NCI-H2171 treated with DMSO at 0.1 percent for 48 hours (cell line): ENCODE measurements at places on chromosomes 1 and 21.

- DNase-seq: peak; percentile 97
These were observed 1.7 kb downstream of the LRP8 start for GRCh38 chr1:53326088-53326597.

DNA sequence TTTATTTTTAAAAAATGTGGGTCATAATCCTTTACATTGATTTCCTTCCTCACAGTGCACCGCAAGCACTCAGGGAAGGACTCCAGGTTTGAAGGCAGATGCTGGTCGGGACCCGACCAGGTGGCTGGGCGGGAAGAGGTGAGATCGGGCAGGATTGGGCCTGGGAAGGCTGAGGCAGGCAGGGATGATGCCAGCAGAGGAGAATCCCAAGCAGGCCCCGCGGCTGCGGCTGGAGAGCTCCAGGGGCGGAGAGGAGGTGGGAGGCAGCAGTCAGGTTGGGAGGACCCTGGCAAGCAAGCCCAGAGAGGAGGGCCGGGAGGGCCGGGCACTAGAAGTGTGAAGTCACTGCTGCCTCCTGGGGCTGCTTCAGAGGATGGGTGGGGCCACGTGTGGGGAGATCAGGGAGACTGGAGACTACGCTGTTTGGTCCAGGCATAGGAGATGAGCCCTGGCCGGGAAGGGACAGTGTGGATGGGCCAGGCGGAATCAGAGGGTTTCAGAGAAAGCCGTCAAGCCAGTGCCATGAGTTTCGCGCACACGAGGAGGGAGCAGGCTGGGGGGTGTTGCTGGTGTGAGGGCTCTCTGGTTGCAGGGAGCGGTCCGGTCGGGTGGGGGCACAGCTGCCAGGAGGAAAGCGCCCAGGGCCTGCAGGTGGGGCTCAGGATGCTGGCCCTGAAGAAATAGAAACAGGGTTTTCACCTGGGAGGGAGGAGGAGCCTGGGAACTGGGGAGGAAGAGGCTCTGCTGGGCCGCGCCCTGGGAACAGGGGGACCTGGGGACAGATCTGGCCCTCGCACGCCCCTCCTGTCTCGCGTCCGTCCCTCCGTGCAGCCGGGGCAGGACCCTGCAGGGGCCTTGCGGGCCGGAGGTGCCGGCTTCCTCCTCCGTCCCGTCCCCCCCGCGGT is 888 bp upstream of the COL18A1 start:
- peak; percentile 81 for DNase-seq

DNA sequence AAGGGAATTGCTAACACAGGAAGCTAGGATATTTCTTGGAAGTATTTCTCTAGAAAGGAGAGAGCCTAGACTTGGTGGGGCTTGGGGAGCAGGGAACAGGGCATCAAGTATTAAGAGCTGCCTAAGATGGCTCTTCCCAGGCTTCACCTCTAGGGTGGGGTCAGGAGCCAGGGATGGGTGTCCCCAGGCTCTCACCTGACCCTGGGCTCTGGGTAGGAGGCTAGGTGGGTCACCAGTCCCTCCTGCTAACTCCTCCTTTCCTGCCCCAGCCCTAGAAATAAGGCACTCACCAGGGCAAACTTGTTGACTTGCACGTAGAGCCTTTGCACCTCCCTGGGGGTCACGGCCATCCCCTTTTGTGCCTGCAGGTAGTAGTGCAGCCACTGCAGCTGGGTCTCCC is 15.0 kb downstream of the ETNK2 start:
- DNase-seq: no peak

DNA sequence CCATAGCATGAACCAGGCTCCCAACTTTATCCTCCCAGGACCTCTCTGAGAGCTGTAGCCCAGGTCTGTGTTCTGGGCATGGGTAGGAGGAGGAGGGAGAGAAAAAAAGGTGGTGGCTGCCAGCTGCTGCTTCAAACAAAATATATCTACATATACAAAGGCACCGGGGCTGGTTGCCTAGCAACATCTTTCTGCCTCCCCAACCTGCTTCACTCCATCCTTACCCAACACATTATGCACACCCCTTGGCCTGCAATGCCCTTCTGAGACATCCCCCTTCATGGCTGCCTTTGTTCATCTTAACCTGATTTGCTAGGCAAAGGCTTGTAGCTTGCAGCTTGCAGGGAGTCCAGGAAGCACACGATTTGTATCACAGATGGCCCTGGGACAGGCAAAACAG is 27.2 kb upstream of the ATP1A1 start:
- peak; percentile 89 for DNase-seq

DNA sequence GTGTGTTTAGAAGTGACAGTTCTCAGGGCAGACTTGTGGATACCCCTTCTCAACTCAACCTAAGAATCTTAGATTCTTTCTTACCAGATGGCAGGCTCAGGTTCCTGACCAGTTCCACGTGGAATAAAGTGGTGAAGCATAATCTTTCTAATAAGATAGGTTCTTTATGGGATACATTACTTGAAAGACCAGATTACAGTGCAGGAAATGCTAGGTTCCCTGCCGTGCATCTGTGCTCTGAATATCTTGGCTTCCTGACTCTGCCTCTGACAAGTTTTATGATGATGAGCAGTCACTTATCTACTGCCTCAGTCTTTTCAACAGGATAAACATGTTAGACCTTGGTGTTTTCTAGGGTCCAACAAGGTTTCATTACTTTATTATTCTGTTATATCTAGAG is 207.9 kb upstream of the CACYBP start:
- no peak for DNase-seq

- DNase-seq: no peak
These were observed 305.5 kb downstream of the NFIA start for GRCh38 chr1:61387829-61388228.

GRCh38 chr1:49694251-49694827 is 329.4 kb downstream of the AGBL4 start:
- DNase-seq: no peak

DNA sequence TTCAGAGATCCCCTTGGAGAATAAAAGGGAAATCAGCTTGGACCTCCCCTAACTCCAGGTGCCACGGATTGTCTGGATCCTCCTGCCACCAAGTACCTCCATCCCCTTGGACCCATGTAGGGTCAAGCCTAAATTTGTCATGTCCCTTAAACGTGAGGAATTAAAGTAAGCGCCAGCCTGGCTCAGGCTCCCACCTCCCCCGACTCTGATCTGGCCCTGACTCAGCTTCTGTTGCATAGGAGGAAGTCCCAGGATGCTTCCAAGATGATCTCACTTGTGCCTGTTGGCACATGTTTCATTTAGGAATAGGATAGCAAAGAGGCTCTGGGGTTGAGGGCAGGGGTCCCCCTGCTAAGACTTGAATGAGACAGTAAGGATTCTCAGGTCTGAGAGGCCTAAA is 231.9 kb upstream of the JUN start:
- no peak for DNase-seq
